ENCODE measurements at places on chromosomes 5 and 9. TPM values are rescaled to one million over a fixed set of nuclear protein-coding genes. Genes with fewer than 3 reads are reported as not detected.

The CTNND2 gene
- not detected for polyA plus RNA-seq

The MXD3 gene
- 4.1 TPM for polyA plus RNA-seq

The COL27A1 gene
- polyA plus RNA-seq: not detected

The CLIC3 gene
- polyA plus RNA-seq: 3.5 TPM

The UBAP2 gene
- 12.7 TPM for polyA plus RNA-seq
